ENCODE measurements at places on chromosomes 16 and 17.

DNA sequence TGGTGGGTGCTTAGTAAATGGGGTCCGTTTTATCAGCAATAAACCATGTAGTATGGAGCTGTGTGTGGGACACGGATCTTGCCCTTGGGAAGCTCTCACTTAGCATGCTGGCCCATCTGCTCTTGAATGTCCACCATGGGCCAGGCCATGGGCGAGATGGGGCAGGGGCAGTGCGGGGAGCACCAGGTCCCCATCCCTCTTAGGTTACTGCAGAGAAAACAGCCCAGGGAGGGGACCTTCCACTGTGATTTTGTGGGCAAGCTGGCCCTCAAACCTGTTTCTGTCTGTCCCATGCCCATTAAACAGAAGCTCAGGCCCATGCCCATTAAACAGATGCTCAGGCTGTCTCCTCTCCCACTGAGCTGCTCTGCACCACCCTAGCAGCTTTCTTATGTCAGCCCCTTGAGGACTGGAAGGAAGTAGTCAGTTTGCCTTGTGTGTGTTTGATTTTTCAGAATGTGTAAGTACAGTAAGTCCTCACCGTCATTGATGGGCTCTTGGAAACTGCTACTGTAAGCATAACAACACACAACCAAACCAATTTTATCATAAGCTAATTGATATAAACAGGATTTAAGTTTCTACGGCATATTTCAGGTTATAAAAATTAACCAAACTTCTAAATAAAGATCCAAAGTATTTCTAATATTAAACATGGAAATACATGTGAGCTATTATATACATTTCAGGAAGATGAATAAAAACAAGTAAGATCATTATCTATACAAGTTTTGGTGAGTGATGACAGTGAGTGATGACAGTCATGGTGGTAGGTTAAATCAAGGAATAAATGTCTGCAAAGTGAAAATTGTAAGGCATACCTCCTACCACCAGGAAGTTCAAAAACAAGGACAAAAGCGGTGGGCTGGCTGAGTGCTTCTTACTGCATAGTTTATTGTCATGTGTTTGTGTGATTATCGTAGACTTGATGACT is 11.5 kb downstream of the MPRIP start:
- no peak for DNase-seq

DNA sequence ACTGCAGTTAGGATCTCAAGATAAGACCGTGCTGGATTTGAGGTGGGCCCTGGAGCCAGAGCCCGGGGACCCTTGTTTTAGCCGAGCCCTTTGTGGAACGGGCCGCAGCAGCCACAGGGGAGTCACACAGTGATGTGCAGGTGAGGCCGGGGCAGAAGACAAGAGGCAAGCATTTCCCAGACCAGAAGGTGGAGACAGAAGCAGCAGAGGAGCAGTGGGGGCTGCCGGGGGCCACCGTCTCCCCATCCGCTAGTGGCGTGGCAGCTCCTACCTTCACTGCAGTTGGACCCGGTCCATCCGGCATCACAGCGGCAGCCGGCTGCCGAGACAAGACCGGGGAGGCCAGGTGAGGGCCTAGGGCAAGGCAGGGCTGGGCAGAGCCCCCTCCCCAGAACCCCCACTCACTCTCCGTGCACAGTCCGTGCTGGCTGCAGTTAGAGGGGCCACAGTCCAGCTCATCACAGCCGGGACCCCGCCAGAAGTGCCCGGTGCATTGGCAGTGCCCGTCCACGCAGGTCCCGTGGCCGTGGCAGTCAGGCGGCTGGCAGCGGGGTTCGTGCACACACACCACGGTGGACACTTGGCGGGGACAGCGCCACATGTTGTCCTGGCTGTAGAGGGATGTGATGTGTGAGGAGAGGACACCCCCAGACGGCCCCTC is 6.0 kb downstream of the NAGPA start:
- no peak for DNase-seq

DNA sequence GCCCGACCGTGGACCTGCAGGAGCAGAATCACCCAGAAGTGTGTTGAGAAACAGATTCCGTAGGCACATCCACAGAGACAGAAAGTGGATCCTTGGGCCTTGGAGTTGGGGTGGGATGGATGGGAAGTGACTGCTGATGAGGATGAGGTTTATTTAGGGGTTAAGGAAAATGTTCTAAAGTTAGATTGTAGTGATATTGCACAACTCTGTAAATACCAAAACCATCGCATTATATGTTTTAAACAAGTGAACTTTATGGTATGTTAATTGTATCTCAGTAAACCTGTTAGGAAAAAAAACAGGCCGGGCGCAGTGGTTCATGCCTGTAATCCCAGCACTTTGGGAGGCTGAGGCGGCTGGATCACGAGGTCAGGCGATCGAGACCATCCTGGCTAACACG is 3.6 kb downstream of the ENDOV start:
- no peak for DNase-seq

DNA sequence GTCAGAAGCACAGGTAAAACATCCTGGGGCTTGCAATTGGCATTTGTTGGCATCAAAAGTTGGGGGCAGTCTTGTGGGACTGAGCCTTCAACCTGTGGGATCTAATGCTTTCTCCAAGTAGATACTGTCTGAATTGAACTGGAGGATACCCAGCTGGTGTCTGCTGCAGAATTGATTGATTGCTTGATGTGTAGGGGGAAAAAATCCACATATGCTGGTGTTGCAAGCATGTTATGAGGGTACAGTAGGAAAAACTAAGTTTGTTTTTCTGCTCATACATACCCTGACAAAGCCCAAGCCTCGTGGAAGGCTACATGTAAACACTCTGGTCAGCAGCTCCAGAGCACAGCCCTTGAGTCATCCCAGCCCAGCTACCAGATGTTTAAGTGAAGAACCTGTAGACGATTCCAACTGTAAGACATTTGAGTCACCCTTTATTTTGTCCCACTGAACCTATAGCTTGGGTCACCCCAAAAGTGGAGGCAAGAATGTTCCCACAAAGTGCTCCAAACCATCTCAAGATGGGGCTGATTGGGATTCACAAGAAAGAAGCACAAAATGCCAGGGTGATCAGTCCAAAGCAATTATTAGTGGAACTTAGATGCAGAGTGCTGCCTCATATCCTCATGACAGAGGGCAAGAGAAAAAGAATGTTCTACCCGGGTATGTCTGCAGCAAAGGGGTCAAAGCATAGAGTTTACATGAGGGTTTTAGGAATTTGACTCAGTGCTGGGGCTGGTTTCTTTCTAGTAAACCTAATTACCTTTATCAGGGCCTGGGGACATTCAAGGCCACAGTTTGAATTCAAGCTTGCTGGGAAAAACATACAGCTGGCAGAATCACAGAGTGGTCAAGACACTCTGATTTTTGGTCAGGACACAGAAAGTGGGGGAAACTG is 9.6 kb upstream of the APPBP2 start:
- no peak for DNase-seq

DNA sequence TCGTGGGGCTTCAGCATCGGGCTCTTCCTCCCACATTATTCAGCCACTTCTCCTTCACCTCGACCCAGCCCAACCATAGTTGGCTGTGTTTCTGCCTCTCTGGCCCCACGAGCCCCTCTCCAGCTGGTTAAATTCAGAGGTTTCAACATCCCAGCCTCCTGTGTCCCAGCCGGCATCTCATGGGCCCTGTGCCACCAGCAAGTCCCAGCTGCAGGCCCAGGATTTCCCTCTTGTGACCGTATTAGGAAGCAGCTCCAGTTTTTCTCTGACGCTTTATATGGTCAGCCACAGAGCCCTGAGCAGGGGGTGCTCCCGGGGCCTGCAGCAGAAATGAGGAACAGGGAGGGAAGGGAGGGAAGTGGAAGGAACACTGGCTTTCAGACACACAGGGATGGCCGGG is 27.4 kb downstream of the MYH11 start:
- DNase-seq, result no peak

- no peak for DNase-seq
Observed at GRCh38 chr16:68655806-68656205, 10.7 kb downstream of the CDH3 start.

- no peak for DNase-seq
Observed at GRCh38 chr17:73731733-73732132, 87.5 kb upstream of the SDK2 start.

- peak; percentile 99 for DNase-seq
Observed at GRCh38 chr16:29790183-29790948, at the start of gene KIF22. Gene KIF22, plus strand, starts transcription at chr16:29790751. Its CDS starts 9 bp downstream, at chr16:29790760.

- DNase-seq, result no peak
Observed at GRCh38 chr16:56109994-56110393, 81.3 kb upstream of the GNAO1 start.

DNA sequence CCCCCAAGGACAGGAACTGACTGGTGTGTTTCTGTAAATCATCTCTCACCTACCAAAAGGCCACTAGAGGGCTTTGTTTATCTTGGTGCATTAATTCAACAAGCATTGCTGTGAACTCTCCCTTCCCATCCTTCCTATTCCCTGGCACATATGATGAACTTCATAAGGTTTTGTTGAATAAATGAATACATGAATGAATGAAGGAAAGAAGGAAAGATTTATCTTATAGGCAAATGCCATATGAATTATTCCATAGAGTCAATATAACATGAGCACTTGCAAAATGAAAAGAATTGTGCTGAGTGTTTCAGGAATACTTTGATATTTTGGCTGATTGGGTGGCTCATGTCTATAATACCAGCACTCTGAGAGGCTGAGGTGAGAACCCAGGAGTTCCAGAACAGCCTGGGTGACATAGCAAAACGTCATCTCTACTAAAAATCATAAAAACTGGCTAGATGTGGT is 4.3 kb downstream of the SPDYE4 start:
- no peak for DNase-seq

DNA sequence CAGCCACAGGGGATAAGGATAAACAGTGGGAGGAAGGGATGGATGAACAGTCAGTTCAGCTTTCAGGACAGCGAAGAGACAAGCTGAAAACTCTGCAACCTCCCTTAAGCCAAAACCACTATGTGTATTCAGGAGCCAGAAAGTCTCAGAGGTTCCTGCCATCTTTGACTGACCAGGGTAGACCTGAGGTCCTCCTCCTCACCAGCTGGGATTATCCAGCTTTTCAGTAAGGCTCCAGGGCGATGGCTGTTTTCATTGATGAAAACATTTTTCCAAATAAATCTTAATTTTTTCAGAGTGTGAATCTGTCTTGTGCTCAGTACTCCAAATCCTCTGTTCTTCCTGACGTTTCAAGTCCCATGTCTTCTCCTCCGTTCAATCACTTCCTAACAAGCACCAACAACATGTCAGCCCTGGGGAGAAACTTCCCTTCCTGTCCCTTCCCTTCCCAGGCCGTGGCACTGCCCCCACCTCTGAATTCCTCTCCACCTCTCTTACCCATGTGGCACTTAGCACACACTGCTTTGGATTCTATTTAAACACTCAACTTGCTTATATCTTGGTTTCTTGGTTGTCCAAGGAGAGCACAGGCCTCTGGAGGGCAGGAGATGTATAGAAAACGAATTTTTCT is 5.2 kb downstream of the HSDL1 start:
- DNase-seq, result no peak

GRCh38 chr16:87465306-87465705 is 27.5 kb downstream of the ZCCHC14 start:
- no peak for DNase-seq

GRCh38 chr17:29066047-29066446 is 23.1 kb downstream of the PIPOX start:
- DNase-seq, result no peak

- DNase-seq, result peak; percentile 78
Observed at GRCh38 chr17:45277216-45277849, 15.4 kb upstream of the SPATA32 start.

- no peak for DNase-seq
Observed at GRCh38 chr17:58808609-58809563, 53.2 kb downstream of the PPM1E start.

DNA sequence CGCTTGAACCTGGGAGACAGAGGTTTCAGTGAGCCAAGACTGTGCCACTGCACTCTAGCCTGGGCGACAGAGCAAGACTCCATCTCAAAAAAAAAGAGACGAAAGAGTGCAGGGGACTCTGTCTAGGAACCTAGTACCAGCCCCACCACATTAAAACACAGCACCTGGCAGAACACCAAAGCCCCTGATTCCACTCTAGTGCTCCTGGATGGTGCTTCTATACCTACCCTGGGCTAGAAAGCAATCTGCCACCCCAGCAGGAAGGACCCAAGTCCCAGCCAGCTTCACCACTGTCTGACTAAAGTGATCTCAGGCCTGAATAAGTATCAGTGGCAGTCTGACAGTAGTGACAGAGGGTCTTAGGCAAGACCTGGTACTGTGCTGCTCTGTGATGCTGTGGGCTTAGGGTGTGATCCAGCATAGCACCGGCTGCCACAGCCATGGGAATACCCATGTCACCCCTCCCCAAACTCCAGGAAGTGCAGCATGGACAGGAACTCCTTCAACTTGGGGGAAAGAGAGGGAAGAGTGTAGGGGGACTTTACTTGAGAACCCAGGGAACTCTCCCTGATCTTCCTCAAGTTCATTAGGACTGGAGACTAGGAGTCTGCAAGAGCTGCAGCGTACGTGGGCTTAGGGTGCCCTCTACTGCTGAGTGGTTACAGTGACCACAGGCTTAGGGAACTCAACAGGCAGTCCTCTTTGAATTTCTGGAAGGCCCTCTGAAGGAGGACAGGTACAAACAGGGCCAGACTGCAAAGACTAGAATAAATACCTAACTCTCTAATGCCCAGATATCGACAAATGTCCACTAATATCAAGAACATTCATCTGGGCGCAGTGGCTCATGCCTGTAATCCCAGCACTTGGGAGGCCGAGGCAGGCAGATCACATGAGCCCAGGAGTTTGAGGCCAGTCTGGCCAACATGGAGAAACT is 30.0 kb upstream of the RNF43 start:
- peak; percentile 18 for DNase-seq

DNA sequence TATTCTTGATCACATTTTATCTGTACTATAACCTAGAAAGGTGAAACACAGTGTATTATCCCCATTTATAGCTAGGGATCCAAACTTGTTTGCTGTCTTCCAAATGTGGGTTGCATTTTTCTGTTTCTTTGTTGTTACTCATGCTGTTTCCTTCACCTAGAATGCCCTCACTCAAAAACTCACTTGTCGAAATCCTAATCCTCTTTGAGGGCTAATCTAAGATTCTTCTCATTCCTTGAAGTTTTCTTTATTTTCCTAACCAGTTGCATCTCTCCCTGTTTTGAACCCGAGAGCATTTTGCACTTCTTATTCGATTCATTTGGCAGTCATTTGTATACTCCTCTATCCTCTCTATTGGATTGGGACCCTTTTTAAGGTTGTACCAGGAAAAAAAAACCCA is 9.6 kb downstream of the CALCOCO2 start:
- no peak for DNase-seq

DNA sequence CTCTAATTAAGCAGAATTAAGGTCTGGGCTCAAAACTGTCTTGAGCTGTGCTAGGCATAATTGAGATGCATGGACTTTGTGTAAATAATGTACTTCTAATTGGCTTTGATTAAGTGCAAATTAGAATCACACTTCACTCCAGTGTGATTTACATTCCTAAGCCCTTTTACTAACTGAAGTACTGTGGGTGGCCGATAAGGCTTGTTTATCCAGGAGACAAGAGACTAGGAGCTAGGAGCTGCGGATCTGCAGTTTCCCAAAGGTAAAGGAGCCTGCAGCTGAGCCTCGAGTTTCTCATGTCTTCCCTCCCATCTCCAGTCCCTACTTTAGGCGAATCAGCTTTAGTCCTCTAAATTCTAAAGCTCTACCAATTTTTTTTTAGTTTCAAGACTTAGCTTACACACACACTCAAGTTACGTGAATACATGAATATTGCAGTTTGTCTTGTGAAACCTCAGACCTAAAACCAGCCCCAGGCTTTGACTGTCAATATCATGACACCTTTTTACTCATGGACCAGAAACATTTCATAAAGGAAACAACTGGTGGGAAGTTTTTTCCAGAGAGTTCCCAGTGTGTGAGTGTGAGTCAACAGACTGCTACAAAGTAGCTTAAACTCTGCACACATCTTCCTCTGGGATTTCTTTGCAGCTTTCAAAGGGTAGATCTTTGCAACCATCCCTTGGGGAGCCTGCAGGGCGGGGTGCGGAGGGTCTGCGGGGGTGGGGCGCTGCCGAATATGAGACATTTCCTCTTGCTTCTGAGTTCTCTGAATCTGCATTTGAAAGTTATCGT is 113.9 kb upstream of the TBX2 start:
- DNase-seq, result no peak
